Activated CD8-positive, alpha-beta T cell treated with anti-CD3 and anti-CD28 coated beads for 36 hours (primary cell): ENCODE measurements at places on chromosomes 5 and 9.

GRCh38 chr5:53481159-53481886 is 894 bp downstream of the FST start:
- H3K4me3 ChIP-seq = peak overlapping the region; percentile 79
- H3K4me1 ChIP-seq = peaks cover 31% of the 10 kb centered on the region
- no peak overlapping the region for H3K27ac ChIP-seq
- no peak for DNase-seq
- H3K36me3 ChIP-seq = no peaks in the 10 kb centered on the region
- peaks cover 43% of the 10 kb centered on the region for H3K27me3 ChIP-seq

DNA sequence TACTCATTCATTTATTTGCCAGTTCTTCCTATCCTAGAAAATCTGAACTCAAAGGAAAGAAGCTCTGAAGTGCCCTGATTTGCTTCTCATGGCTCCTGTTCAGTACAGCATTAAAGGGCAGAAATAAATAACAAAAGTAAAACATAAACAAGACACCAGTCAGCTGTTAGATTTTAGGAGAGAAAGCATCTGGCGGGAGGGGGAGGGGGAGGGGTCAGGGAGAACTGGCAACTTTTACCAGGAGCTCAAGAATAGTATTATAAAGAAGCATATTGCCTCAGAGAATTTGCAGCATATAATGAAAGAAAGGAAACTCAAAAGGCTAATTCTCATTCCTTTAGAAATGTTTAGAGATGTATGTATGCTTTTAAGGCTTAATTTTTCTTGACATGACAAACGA is 68.1 kb downstream of the SEMA6A start:
- no peaks in the 10 kb centered on the region for H3K27me3 ChIP-seq
- no peaks in the 10 kb centered on the region for H3K36me3 ChIP-seq
- DNase-seq = no peak
- H3K4me3 ChIP-seq = no peak overlapping the region
- no peaks in the 10 kb centered on the region for H3K4me1 ChIP-seq

- DNase-seq = no peak
- no peak overlapping the region for H3K27ac ChIP-seq
- no peak overlapping the region for H3K4me3 ChIP-seq
- H3K36me3 ChIP-seq = no peaks in the 10 kb centered on the region
- H3K27me3 ChIP-seq = no peaks in the 10 kb centered on the region
Observed at GRCh38 chr9:118529624-118530214, 825.5 kb downstream of the TLR4 start.

DNA sequence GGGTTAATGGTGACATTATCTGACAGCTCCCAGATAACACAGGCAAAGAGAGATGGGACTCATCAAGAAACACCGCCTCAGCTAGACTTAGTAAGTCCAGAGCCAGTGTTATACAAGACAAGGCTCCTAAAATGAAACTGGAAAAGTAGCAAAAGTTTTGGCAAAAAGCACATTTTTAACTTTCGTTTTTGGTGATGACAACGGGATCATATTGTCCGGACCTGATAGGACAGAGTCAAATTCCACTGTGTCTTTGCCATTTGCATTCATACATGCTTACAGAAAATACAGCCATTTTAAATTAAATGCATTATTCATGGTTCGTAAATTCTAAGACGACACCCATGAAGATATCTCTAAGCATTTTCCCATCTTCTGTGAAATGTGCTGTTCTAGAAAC is 152.1 kb downstream of the CRB2 start:
- no peaks in the 10 kb centered on the region for H3K27me3 ChIP-seq
- no peak overlapping the region for H3K4me3 ChIP-seq
- H3K4me1 ChIP-seq = no peaks in the 10 kb centered on the region
- H3K36me3 ChIP-seq = no peaks in the 10 kb centered on the region

DNA sequence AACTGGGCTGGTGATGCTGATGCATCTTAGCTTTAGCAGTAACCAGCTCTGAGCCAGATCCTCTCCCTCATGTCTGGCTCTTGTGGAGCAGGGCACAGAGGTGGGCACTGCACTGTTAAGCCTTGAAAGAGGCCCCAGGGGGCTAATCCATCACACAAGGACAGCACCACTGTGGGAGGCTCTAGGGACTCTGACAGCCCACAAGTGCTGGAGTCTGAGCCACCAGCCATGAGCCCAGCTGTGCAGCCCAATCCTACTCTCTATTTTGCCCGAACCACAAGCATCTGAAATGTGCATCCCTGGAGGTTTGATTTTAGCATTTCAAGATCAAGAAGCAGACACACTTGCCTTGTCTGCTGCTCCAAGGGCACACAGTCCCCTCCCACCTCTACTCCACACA is 407.1 kb upstream of the TRPC7 start:
- no peaks in the 10 kb centered on the region for H3K36me3 ChIP-seq
- DNase-seq = no peak
- H3K27me3 ChIP-seq = no peaks in the 10 kb centered on the region
- no peaks in the 10 kb centered on the region for H3K4me1 ChIP-seq
- H3K27ac ChIP-seq = no peak overlapping the region

- H3K36me3 ChIP-seq = no peaks in the 10 kb centered on the region
- no peak for DNase-seq
- H3K4me1 ChIP-seq = peaks cover 3% of the 10 kb centered on the region
- H3K27me3 ChIP-seq = peaks cover 54% of the 10 kb centered on the region
- H3K4me3 ChIP-seq = no peak overlapping the region
- H3K27ac ChIP-seq = no peak overlapping the region
Observed at GRCh38 chr9:86940774-86941173, 6.5 kb downstream of the GAS1 start.

DNA sequence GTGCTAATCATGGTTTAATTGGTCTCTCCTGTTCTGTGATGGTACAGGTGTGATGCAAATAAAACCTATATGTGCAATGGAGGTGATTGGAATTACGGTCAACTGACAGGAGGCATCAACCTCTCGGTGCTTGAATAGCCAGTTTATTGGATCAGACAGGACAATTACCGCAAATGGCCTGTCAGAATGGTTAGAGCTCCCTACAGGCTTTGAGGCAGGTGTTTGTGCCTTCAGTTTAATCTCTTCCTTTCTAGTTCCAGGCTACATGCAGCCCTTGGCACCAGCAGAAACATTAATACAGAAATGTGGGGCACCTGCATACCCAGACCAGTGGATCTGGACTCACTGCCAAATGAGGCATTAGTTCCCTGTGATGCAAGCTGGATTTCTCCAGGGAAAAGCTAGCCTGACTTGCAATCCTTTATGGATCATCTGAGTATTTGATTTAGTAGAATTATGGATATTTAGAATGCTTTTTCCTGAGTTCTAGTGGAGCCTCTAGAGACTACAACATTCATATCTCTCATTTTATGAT is 128.6 kb downstream of the MAT2B start:
- no peak for DNase-seq
- H3K27ac ChIP-seq = no peak overlapping the region
- H3K4me3 ChIP-seq = no peak overlapping the region
- H3K27me3 ChIP-seq = peaks cover 3% of the 10 kb centered on the region
- no peaks in the 10 kb centered on the region for H3K4me1 ChIP-seq

DNA sequence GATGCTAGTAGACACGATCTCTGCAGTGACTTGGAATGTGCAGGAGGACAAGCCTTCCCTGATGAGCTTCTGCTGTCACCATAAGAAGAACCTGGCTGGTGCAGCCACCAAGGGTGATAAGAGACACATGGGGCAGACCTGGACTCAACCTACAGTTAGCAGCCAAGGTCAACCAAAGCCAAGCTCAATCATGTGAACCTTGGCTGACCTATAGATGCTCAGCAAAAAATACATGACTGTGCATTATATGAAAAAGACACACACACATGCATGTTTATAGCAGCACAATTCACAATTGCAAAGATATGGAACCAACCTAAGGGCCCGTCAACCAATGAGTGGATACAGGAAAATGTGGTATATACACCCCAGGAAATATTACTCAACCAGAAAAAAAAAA is 86.9 kb downstream of the TARS1 start:
- no peak for DNase-seq
- no peak overlapping the region for H3K4me3 ChIP-seq
- no peak overlapping the region for H3K27ac ChIP-seq
- H3K36me3 ChIP-seq = no peaks in the 10 kb centered on the region

DNA sequence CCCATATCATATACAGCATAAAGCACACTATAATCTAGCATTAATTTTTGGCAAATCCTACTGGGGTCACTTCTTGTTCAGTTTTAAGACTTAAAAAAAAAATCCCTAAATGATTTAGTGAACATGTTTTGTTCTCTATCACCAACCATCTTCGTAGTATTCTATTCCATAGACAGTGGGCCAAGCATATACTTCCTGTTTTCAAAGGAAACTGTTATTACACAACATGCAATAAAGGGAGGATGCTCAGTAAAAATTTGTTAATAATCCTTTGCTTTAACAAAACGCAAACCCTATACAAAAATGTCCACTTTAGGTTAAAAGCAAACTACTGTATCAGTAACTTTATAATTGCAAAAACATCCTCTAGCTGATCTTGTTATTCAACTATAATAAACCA is 13.0 kb downstream of the CCNH start:
- peaks cover 58% of the 10 kb centered on the region for H3K36me3 ChIP-seq
- H3K4me3 ChIP-seq = no peak overlapping the region
- H3K27ac ChIP-seq = peak overlapping the region; percentile 10

DNA sequence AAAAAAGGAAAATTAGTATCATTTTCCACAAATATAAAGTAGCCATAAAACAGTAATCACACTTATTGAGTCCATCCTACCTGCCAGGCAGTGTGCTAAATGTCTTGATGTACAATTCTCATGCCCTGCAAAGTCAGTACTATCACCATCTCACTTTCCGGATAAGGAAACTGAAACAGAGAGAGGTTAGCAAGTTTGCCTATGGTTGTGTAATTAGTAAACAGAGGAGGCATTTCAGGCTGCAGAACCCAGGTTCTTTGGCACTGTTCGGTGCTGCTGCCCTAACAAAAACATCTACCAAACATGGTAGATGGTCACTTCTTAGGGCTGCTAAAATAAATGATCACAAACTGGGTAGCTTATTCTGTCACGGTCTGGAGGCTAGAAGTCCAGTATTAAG is 22.6 kb downstream of the PLAC8L1 start:
- H3K27me3 ChIP-seq = peaks cover 10% of the 10 kb centered on the region
- no peak overlapping the region for H3K27ac ChIP-seq
- peaks cover 9% of the 10 kb centered on the region for H3K4me1 ChIP-seq
- H3K4me3 ChIP-seq = no peak overlapping the region
- no peaks in the 10 kb centered on the region for H3K36me3 ChIP-seq
